ENCODE measurements at places on chromosomes 16 and 17.

DNA sequence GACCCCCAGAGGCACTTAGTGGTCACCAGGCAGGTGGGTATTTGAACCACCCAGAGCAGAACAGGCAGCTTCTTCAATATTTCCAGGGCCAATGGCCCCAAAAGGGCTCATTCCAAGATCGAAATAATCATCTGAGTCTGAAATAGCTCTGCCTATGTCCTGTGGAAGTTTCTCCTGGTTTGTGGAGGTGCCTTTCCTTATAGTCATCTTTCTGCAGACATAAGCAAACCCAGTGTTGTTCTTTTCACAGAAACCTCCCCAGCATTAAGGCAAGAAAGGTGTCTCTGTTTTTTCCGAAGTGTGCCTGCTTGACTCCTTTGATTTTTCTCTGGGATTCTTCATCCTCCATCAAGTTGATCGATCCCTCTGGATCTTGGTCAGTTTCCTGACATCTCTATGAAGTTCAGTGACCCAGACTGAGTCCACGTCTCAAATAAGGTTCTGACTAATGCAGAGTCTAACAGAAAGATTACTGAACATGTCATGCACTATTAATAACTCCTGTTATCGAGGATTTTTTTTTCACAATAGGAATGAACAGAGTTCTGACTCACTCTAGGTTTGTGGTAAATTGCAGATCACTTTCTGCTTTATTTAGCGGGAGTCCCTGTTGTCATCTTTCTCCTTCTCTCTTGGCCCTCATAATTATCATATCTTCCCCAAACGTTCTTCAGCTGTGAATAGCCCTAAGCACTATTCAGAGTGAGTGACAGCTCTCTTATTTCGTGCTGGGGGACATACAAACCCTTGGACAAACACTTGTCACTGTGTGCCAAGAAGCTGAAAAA lies 1.5 kb downstream of the LRRC3C start:
- DNase-seq = no peak

DNA sequence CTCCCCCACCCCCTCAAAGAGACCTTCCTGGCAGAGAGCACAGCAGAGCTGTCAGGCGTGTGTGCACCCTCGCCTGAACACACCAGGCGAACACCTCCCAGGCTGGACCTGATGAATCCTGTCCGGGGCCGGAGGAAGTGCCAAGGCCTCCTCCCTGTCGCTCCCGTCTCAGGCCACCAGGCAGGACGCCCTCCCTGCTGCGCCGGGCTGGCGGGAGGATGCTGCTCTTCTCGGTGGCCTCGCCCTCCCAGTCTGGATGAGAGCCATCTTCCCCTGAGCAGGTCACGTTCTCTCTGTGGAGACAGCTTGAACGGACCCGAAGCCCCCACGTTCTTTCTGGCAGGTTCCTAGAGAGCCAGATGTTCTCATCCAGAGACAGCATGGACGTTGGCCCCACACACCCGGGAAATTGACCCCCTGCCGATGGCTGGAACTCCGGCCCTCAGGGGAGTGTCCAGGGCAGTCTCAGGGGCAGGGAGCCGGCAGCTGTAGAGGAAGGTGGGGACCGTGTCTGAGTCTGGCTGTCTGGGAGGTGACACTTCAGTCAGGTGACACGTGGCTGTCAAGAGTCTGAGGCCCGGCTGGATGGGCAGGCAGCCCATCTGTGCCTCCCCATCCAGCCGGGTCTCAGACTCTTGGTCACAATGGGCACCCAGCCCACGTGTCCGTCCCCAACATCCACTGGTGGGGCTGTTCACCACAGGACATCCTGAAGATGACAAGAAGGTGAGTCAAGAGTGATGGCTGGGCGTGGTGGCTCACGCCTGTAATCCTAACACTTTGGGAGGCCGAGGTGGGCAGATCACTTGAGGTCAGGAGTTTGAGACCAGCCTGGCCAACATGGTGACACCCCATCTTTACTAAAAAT lies 5.0 kb upstream of the TIMP2 start:
- DNase-seq = no peak

- DNase-seq = no peak
Observed at GRCh38 chr16:70161350-70161749, 12.2 kb upstream of the CLEC18C start.

DNA sequence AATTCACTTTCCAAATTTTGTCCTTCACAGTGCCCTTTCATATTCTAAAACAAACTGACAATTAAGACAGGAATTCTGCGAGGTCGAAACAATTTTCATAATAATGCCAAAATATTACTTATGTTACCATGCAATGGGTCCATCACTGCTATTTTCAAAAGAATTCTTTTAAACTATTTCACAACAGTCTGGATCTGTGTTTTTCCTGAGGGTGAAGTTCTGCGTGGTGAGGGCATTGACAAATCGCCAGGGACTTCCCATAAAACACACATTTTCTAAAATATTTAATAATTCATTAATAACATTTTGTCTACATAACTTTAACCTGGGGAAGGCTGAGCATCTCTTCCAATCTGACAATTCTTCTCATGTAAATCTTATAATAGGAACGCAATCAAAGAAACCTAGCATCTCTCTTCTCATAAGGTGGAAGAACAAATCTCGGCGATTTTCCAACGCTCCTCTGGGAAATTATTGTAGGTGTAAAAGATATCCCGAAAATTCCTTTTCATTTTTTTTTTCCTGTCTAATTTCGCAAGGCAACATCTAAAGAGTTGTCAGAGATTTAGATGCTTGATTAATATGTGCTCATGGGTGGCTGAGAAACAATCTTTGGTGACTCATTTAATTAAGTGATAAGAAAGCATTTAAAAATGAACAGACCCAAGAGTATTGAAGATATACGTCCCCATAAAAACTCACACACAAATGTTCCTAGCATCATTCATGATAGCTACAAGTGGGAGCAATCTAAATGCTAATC lies 41.5 kb downstream of the CALB2 start:
- no peak for DNase-seq

DNA sequence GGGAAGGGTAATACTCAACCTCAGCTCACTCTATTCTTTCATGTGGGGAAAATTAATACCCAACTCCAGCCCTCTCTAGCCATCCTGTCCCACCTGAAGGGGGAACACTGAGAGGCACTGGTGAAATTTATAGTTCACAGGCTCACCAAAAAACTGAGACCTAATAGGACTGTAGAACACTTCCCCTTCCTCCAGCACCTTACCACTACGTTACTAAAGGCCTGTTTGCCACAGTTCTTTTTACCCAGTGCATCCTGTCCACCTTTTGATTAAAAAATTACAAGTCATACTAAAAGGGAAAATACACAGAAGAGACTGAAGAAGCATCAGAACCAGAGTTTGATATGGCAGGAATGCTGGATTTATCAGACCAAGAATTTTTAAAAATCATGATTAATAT lies 26.0 kb downstream of the DHRS7B start:
- DNase-seq = no peak

DNA sequence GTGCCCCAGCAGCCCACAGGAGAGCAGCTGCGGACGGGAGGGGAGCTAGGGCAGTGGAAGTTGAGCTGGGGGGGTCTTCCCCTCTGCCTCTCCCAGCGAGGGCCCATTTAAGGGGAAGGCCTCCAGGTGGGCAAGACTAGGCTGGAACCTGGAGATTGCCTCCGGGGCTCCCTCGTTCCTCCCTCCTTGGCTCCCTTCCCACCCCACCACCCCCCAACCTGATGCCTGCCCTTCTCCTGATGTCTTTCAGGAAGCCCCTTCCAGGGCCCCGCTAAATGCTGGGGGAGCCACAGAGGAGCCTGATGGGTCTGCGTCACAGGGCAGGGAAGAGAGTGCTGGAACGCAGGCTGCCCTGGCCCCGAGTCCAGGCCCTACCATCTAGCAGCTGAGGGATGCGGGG lies 16.7 kb downstream of the ADGRG1 start:
- no peak for DNase-seq

- no peak for DNase-seq
Observed at GRCh38 chr16:24834459-24835335, 11.1 kb upstream of the SLC5A11 start.

GRCh38 chr17:70563281-70563820 lies 394.0 kb downstream of the KCNJ2 start:
- no peak for DNase-seq

- DNase-seq = no peak
Observed at GRCh38 chr16:87966064-87966645, 14.9 kb downstream of the BANP start.

DNA sequence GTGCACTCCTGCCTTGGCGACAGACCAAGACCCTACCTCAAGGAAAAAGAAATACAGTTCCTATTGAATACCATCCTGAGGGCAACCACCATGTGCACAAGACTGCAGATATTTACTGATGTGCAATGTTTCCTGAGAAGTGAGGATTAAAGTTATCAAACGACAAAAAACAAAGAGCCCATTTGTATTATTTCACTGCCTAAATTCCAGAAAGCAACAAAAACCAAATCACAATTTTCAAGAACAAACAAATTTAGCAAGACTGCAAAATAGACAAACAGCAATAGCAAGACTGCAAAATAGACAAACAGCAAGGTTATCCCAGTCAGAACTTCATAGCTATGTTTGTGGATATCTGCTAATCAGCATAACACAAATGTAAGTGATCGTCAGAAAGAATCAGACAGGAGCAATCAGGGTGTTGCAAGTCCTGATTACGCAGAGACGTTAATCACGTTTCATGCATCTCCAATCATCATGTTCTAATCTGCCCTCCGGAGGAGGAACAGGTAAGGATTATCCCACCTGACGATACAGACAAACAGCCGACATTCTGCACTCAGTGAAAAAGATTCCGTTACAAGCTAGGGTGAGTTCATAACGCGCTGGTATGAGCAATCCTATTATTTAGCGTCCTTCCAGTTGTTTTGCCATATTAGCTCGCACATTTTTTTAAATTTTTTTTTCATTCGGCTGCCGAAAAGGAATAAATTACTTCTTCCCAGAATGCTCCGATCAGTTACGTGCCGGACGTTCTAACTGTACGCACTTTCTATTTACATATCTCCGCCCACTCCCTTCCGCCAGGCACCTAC lies 2.9 kb downstream of the TMEM107 start:
- DNase-seq = peak; percentile 86

DNA sequence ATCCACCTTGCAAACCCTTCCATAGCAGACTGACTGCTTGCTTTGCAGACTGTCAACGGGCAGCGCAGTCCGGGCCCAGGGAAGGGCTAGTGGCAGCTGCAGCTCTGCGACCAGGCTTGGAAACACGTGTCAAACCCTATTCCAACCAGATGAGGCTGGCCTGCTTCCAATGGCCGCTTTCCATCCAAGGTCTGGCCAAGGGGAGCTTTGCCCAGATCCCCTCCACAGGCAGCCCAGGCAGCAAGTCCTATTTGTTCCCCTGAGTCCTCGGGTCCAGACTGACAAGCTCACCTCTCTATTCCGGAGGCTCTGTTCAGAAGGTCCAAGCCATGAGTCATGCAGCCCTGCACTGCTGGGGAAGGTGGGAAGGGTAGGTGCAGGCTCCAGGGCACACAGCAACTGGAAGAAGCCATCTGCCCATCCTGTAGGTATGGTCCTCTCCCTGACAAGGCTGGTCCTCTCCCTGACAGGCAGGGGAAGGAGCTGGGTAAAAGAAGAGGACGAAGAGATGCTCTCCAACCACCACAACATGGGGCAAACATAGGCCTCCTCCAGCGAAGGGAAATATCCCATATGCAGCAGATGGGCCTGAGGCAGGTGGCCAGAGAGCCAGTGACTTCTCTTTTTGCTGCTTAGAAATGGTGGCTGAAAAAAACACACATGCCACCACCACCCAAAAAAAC lies 22.6 kb upstream of the AXIN2 start:
- DNase-seq = peak; percentile 5

DNA sequence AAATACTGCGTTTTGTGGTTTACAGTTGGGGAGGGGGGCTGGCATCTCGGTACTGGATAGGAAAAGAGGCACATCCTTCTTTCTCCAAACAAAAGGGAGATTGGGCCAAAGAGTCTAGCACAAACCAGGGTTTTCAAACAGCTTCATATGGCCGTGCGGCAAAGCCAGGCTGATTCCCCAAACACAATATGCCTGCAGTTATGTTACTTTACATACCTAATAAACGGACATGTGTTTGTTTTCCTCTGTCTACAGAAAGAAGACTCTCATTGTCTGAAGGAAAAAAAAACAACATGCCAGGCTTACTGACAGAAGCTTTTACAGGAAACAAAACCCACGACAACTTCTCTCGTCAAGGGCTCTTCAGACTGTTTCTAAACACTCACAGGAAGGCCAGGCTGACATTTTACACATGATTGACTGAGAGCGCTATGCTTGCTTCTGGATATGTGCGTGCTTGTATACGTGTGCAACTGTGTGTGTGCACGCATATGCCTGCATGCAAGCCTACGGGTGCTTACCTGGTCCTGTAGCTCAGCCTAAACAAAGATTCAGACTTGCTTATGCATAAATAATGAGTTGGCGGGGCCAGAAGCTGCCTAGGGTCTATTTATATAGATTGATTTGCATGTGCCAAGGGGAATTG lies 461.0 kb upstream of the C16orf82 start:
- DNase-seq = no peak

GRCh38 chr17:76452127-76452659 lies 759 bp downstream of the UBE2O start:
- no peak for DNase-seq

DNA sequence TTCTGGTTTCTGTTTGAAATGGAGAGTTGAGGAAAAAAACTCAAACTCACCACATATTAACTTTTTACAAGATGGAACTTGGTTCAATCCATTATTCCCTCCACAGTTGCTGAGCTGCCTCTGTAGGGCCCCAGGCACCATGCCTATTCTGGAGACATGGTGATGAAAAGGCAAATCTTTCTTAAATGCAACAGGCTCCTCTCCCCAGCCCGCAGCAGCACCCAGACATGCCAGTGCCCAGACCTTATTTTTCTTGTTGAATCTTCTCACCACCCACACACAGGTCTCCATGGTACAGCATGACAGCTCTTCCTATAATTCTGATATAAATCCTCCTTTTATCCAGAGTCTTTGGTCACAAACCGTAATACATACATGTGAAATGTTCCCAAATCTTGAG lies 7.6 kb downstream of the CYTH1 start:
- DNase-seq = no peak

DNA sequence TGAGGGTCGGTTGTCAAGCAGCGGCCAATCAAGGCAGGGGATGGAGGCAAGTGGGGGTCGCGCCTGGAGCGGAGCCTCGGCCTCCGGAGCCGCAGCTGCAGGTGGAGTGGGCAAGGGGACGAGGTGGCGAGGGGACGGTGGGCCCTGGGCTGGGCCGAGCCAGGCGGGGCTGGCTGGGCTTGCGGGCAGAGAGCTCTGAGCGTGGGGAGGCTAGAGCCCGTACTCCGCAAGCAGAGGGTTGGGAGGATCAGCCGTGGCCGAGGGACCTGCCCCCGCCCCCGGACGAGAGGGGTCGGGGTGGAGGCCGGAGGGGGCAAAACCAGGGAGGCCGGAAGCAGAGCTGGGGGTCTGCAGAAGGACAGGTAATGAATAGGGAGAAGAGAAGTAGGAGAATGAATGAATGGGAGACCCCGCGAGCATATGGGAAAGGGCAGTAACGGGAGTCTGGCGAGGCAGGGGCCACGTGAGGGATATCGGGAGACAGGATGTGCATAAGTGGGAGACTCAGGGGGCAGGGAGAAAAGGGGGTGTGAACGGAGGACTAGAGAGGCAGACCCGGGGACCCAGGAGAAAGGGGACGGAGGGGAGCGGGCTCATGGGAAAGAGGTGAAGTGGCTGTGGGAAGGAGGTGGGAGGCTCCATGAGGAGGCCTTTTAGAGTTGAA lies at the start of gene KATNB1:
Gene KATNB1 (plus strand): TSS at position 16 of the 664 bp plus-strand sequence. CDS start 1,474 bp downstream, outside the sequence.
- DNase-seq = no peak

- DNase-seq = no peak
Observed at GRCh38 chr16:48330189-48330840, 54.9 kb downstream of the SIAH1 start.

Measured in C1 segment of cervical spinal cord (tissue), 14 donors.